ENCODE measurements at places on chromosomes 3 and 15. TPM values are rescaled to one million over a fixed set of nuclear protein-coding genes. Genes with fewer than 3 reads are reported as not detected.

DNA sequence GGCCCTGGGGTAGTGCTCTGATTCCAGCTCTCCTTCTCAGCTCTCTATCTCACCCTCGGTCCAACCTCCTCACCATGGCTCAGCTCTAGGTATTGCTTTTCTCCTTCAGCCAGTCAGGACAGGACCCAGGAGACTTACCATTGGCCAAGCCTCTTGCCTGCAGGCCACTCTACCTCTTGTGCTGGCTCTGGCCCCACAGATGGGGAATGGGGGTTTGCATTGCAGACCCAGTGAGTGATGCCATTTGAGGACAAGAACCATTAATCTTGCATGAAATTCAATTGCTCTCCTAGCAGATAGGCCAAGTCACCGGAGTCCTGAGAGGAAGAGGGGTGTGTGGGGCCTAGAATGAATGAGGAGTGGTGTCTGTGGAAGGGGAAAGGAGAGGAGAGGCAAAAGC lies 6.1 kb upstream of the RPP25 start:
- no peak for DNase-seq

CP gene
- 0.84 TPM for total RNA-seq

DNA sequence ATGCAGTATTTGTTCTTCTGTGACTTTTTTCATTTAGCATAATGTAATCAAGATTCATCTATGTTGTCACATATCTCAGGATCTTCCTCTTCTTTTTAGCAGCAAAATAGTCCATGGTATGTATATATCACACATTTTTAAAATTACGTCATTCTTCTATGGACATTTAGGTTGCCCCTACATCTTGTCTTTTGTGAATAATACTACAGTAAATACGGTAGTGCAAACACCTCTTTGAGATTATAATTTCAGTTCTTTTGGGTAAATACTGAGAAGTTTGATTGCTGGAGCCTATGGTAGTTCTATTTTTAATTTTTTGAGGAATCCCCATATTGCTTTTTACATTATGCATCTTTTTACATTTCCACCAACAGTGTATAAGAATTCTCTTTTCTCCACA lies 1174.9 kb downstream of the NSUN3 start:
- no peak for DNase-seq

DNA sequence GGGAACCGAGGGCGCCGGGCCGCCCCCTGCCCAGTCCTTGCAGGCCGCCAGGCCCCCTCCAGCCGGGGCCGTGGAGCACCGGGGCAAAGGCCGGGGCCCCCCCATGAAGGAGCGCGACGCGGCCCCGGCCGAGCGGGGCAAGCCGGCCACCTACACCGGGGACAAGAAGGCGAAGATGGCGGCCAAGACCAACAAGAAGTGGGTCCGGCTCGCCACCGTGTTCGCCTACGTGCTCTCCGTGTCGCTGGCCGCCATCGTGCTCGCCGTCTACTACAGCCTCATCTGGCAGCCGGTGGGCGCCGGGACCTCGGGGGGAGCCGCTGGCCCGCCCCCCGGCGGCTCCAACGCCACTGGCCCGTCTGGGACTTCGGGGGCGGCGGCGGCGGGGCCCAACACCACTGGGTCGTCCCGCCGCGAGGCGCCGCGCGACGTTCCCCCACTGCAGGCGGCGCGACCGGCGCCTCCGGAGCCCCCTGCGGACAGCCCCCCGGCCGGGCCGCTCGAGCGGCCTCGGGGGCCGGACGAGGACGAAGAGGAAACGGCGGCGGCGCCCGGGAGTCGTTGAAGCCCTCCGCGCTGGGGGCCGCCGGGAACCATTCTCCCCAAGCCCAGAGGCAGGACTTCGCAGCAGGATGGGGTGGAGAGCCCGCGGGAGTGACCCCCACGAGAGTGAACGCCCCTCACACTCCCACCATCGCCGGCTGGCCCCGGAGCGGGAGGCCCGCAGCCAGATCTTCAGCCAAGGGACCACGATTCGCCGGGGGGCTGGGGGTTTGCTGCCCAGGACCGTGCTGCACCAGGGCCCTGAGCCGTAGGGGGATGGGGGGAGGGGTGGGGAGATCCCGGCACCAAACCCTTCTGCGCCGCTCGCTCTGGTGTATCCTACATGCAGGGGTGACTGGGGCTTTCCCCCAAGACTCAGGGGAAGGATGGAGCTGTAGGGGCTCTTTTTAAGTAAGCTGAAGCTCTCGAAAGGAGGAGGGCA lies 753 bp downstream of the INAFM2 start:
- DNase-seq: peak; percentile 72

GRCh38 chr3:143644370-143645089 lies 203.7 kb downstream of the SLC9A9 start:
- DNase-seq: peak; percentile 87

GRCh38 chr3:42123012-42123581 lies 31.9 kb downstream of the TRAK1 start:
- DNase-seq: no peak
